ENCODE measurements at places on chromosomes 16 and 17. TPM values are rescaled to one million over a fixed set of nuclear protein-coding genes. Genes with fewer than 3 reads are reported as not detected.
A peak's percentile ranks its signal among the peaks of the same experiment; 100 is the strongest.

MOSMO gene
- 7.3 TPM for polyA plus RNA-seq

EVI2A gene
- polyA plus RNA-seq: 1.3 TPM

SPN gene
- 1.6 TPM for polyA plus RNA-seq

VASN gene
- polyA plus RNA-seq: 0.45 TPM

TLCD2 gene
- 7.8 TPM for polyA plus RNA-seq

CA5A gene
- not detected for polyA plus RNA-seq

DOC2A gene
- 1.3 TPM for polyA plus RNA-seq

SLC5A2 gene
- 1.8 TPM for polyA plus RNA-seq

TBC1D3I gene
- 0.27 TPM for polyA plus RNA-seq

MYH1 gene
- polyA plus RNA-seq: 0.03 TPM

INTS2 gene
- polyA plus RNA-seq: 3.4 TPM

MYL4 gene
- polyA plus RNA-seq: not detected

FOXF1 gene
- not detected for polyA plus RNA-seq

KRTAP1-1 gene
- not detected for polyA plus RNA-seq

- DNase-seq: no peak
Measured at GRCh38 chr17:75777296-75777922, 7.2 kb upstream of the UNK start.

DNA sequence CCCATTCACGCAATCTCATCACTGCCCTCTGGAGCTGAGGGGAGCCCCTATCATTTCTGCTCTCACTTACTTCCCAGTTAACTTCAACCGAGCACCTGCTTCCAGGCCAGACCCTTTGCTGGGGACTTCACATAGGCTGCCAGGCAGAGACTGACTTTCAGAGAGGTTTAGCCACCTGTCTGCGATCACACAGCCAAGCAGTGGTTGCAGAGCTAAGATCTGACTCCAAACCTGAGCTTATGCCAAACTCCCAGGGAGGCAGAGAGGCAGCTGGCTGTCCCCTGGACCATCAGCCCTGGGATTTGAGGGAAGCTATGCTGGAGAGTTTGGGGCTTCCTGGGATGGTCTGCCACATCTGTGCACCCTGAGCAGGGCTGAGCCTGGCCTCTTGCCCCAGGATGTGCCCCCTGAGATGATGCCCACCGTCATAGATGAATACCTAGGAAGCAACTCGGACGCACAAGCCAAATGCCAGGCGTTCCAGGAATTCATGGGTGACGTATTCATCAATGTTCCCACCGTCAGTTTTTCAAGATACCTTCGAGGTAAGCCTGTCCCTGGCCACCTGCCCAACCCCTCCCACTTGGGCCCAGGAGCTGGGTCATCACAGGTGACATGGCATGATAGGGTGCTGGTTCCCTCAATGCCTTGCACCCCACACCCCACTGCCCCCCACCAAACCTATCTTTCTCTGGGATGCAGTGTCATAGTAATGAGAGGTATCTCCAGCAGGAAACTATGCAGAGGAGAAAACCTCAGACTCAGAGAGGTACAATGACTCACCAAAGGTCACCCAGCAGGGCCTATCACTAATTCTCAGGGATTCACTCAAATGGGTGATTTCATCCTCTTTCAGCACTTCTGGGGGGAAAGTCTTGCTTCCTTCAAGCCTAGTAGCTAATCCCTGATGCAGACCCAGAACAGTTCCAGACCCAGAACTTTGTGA is 10.0 kb downstream of the CES3 start:
- no peak for DNase-seq

GRCh38 chr17:81927152-81927652 is 333 bp downstream of the MAFG start:
- DNase-seq: no peak

DNA sequence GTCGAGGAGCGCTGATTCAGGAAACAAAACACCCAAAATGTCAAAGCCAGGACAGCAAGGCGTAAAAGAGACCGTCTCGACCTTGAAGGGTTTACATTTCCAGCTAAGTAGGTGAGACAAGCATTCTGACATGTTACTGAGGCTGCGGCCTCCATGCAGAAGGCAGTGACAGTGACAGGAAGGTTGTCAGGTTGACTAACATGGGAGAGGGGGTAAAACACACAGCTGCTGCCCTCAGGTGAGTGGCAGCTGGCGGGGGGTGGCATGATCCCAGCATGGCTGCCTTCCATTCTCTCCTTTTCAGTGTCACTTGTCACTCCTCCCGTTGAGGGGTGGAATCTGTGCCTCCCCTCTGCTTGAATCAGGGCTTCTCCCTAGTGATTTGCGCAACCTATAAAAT is 31.9 kb upstream of the CRHR1 start:
- no peak for DNase-seq

GRCh38 chr16:6114691-6115090 is 1017.1 kb upstream of the EEF2KMT start:
- DNase-seq: no peak

DNA sequence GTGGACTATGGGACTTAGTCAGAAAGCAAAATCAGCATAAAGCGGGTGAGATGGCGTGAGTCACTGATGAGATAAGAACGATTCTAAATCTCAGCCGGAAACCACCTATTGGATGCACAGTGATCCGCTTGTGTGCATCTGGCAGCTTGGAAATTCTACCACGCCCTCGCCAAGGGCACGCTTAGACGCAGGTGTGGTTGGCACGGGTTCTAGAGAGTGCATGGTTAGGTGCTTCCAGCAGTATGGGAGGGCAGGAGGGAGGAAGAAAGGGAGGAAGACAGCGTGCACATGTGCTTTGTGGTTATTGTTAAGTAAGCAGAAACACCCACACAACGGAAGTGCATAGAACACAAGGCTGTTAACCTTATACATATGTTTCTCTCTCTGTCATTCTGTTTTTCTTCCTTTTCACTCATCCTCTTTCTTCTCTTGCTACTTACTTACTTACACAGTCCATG is 374.0 kb upstream of the ASIC2 start:
- peak; percentile 33 for DNase-seq

- DNase-seq: no peak
Measured at GRCh38 chr16:48081656-48082055, 74.1 kb downstream of the ABCC12 start.

- DNase-seq: no peak
Measured at GRCh38 chr17:27985306-27985705, 57.2 kb upstream of the NLK start.

DNA sequence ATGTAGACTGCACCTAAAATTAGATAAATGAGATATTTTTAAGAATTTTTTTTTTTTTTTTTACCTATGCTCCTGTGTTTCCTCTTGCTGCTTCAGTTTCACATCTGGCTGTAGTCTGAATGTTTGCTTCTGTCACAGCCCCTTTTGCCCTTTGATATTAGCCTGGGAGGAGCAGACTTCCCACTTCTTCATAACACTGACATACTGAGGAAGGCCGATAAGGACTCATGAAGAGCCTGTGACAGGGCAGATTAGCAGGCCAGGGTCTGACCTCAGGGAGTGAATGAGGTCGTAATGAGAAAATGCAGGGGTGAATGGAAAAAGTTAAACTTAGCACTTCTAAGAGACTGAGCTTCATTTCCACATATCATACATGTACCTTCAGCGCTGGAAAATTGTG is at the start of gene SLFN14:
SLFN14 (minus strand) TSS at position 117 of the 400 bp plus-strand sequence. CDS start 2,757 bp downstream, outside the sequence.
- DNase-seq: peak; percentile 70

- DNase-seq: peak; percentile 10
Measured at GRCh38 chr16:49000594-49000993, 281.0 kb downstream of the CBLN1 start.

DNA sequence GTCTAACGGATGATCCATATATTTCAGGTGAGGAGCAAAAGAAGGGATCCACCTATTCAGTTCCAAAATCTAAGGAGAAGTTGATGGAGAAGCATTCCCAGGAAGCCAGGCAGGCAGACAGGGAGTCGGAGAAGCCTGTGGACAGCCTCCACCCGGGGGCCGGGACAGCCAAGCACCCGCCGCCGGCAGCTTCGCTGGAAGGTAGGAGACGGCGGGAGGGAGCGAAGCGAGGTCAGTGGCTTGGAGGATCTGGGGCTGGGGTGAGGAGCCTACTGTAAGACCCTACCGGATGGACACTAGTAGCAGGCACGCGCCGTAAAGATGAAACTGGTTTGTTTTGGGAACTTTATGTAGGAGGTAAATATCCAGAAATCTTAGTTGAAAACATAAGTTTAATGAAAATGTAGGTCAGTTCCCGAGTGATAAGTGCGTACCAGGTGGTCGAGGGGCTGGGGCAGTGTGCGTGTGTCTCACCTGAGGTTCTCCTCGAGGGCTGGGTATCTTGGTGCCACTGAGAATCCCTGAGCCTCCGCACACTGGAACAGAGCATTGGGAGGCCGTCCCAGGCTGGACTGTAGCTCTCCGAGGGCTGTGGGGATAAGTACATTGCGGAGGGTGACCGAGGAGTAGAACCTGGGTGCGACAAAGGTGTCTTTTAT is 714 bp downstream of the SPATA33 start:
- no peak for DNase-seq

- no peak for DNase-seq
Measured at GRCh38 chr16:79209308-79209707, 391.2 kb downstream of the MAF start.

DNA sequence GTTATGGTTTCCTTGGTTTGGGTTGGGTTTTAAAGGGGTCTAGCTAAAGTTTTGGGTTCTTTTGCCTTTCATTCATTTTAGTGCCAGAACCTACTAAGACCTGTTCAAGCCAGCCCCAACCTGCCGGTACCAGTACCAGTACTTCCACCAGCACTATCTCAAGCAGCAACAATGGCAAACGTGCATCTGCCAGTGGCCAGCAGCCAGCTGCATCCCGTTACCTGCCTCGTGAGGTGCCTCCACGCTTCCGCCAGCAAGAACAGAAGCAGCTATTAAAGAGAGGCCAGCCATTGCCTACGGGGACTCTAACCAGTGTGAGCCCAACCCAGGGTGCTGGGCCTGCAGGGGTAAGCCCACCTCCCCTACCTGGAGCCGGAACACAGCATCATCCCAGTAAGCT is 72.9 kb downstream of the TNRC6C start:
- DNase-seq: no peak

DNA sequence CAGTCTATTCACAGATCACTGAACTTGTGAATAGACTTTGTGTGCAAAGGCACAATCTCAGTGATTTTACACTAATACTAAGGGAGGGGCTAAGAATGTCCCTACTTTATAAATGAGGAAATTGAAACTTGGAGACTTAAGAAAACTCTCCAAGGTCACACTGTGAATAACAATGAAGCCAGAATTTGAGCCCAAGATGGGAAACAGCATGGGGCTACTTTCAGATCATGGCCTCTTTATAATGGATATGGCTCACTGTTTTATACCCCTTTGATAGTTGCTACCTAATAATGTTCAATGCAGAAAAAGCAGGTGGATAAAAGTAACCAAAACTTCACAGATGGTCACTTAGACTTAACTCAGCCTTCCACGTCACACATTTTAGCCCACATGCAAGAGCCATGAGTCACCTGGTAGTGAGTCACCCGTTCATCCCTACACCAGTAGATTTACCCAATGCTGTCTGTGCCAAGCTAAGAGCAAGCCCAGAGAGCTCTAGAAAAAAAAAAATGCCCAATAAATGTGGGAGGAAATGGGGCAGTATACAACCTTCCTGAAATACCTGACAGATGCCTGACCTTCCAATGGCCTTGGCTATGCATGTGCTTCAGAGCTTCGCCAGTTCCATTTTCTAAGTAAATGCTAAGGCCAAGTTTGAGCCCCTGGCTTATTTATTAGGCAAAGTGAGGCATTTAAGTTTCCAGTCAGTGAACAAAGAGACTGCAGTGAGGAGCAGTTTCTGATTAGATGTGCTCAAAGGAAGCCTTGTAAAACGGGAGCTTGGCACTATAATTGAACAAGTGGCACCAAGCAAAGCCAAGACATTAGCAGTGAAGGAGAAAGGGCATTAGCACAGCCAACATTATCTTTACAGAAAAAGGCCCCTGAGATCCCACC is 219.7 kb downstream of the TMEM114 start:
- DNase-seq: peak; percentile 15

DNA sequence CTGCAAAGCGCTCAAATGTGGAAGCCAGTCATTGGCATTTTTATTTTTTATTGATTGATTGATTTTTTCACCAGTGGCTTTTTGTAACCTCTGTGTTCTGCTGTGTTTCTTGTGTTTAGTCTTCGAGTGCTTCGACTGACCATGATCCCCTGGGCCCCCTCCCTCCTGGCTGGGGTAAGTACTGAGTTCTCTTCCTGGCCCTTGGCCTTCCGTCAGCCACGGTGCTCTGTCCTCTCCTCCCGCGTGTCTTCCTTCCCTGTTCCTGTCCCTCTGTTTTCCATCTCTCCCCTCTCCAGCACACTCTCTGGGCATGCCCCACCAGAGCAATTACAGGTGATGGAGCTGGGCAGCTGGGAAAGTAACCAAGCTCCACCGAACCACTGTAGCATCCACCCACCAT is 25.8 kb upstream of the CLEC18A start:
- DNase-seq: no peak

DNA sequence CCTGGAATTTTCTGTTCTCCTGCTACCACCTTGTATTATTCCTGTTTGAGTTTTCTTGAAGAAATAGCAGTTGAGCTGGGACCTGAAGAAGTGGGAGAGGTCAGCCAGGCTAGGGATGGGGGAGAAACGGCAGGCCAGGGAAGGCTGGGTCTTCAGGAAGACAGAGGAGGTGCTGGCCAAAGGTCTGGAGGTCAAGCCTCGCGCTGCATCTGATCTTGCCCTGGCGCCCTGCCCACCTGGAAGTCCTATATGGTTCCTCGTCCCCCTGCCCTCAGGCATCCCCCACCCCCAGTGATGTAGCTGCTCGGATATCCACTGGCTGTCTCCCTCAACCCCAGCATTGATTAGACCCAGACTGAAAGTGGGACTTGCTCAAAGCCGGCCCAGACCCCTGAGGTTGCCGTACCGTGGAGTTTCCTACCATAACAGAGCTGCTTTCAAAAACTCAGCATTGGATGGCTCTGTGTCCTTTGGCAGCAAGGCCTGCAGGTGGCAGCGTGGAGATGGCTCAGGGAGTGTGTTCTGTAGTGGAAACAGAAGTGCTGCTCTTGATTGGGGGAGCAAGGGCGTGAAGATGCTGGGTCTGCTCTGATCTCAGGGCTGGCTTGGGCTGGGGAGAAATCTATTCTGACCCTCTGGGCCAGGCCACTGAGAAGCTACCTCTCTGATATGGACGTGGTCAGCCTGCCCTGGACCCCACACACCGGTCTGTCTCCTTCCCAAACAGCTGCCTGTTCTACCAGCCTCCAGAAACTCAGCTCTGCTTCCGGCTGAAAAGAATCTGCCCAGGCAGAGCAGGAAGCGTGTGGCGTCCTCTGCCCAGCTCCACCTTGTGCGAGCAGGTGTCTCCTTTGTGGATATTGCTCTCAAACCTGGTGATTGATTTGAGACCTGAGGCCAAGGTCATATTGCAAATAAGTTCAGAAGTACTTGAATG is 107.0 kb upstream of the CACNG5 start:
- DNase-seq: peak; percentile 50

DNA sequence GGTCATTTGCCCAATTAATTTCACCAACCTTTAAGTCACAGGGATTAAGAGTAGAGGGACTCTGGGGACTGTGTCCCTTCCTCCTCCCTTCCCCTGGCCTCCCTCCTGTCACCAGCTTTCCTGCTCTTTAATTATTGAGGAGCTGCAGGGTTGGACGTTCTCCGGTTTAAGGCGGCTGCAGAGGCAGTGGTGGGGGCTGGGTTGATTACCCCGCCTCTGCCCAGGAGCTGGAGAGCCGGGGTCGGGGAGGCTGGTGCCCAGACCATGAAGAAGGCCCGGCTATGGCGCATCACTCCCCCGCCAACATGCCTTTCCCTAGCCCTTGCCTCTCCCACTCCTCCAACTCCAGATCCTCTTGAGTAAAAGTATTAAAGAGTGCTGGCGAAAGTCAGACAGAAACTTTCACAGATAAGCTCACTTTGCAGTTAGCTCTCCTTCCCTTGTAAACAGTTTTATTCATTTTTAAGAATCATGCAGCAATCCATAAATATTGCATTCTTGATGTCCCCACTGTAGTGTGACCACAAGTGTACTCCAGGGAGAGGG is 1.1 kb upstream of the FOXJ1 start:
- no peak for DNase-seq

GRCh38 chr17:61158376-61158775 is 241.3 kb upstream of the TBX2 start:
- no peak for DNase-seq
